T-helper 2 cell treated with Interferon-gamma antibody and Interleukin-4, amounts not matched to agents 5 μg/mL and 100 μg/mL, for 36 hours (primary cell): ENCODE measurements at places on chromosomes 4 and X.

GRCh38 chrX:6382284-6382683, 152.6 kb downstream of the VCX3A start:
- H3K27ac ChIP-seq = no peak overlapping the region
- no peaks in the 10 kb centered on the region for H3K4me1 ChIP-seq
- no peak for DNase-seq
- H3K27me3 ChIP-seq = no peaks in the 10 kb centered on the region

GRCh38 chr4:127778102-127778501, 4.0 kb upstream of the HSPA4L start:
- H3K27me3 ChIP-seq = peaks cover 67% of the 10 kb centered on the region
- H3K4me1 ChIP-seq = peaks cover 19% of the 10 kb centered on the region
- H3K27ac ChIP-seq = no peak overlapping the region

DNA sequence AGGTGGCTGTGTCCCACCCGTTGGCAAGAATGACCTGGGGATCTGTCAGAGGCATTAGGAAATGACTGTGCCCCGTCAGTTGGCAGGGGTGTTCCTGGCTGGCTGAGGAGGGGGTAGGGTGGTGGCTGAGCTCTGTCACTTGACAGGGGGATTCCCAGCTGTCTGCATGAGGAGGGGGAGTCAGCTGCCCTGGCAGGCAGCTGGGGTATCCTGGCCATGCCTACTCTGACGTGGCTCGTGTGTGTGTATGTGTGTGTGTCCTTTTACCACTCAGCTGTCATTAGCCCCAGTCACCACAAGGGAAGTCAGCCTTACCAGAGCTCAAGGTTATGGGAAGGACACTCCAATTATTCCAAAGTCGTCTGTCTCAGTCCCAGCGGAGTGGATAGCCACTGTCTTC, 93.2 kb downstream of the EFNB1 start:
- no peaks in the 10 kb centered on the region for H3K36me3 ChIP-seq
- no peak overlapping the region for H3K27ac ChIP-seq
- no peaks in the 10 kb centered on the region for H3K27me3 ChIP-seq
- no peak for DNase-seq

DNA sequence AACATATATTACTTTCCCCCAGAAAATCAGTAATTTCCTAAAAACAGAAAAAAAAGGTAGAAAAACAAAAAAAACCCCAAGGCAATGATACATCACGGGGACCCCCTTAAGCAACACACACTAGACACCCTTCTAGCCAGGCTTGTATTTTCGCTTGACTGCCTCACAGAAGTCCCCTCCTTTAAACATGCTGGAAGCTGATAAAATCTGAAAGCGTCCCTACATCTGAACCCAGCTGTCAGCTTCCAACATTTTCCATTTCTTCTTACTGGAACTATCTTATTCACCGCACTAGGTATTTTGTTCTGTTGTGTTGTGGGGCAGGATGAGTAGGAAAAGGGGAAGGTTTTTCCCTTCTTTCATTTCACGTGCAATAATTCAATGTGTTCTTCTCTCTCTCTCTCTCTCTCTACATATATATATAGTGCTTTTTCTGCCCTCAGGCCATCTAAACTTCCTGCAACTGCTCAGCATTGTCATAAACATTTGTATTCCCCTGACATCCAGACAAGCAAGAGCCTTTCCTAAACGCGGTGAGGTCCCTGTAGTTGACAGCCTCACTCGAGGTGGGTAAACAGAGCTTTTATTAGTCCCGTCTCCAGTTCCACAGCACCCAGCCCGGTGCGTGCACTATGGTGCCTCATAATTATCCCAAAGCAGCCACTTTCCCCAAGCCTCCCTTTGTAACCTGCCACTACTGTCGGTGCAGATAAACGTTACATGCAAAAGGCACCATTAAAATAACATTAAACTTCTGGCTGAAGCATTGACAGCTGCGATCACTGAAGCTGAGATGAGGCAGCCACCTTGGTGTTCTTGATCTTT, 82.5 kb downstream of the GATB start:
- H3K36me3 ChIP-seq = no peaks in the 10 kb centered on the region
- no peak overlapping the region for H3K4me3 ChIP-seq
- H3K27ac ChIP-seq = no peak overlapping the region
- H3K4me1 ChIP-seq = no peaks in the 10 kb centered on the region

- peaks cover 14% of the 10 kb centered on the region for H3K4me1 ChIP-seq
- H3K36me3 ChIP-seq = peaks cover 39% of the 10 kb centered on the region
Measured at GRCh38 chr4:184762100-184762499, 28.2 kb upstream of the CENPU start.

- peaks cover 27% of the 10 kb centered on the region for H3K4me1 ChIP-seq
- no peaks in the 10 kb centered on the region for H3K36me3 ChIP-seq
- peaks cover 8% of the 10 kb centered on the region for H3K27me3 ChIP-seq
- H3K27ac ChIP-seq = no peak overlapping the region
Measured at GRCh38 chr4:77201343-77201742, 44.3 kb downstream of the CCNG2 start.

DNA sequence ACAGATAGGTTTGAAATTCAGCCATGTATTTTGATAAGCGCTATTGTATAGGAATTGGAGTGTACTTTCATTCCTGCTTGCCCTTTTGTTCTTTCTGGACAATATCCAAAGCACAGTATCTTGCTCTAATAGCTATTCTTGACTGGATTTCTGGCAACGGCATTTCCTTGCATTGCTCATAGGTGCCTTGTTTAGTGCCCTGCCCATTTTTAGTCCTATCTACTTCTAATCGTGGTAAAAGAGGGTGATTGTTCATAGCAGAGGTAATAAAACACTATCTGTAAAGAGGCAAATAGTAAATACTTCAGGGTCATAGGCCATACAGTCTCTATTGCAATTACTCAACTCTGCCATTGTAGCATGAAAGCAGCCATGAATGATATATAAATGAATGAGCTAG, 155.9 kb downstream of the IL1RAPL2 start:
- no peak overlapping the region for H3K27ac ChIP-seq
- no peaks in the 10 kb centered on the region for H3K4me1 ChIP-seq
- H3K4me3 ChIP-seq = no peak overlapping the region
- H3K27me3 ChIP-seq = no peaks in the 10 kb centered on the region

DNA sequence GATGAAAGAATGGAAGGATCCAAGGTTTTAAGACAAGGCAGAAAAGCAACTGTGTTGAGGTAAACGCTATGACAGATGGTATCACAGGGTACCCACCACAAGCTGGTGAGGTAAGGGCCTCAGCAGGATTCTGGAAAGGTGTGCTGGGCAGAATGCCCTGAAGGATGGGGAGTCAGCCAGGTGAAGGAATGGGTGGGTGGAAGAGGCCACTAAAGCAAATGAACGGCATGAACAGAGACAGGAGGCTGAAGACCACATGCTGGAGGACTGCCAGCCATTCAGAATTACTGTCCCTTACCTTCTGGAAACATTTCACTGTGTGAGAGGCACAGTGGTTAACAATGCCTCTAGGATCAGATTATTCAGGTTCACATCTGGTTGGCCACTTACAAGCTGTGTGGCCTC, 23.6 kb downstream of the GPRIN3 start:
- no peaks in the 10 kb centered on the region for H3K27me3 ChIP-seq
- H3K4me1 ChIP-seq = peaks cover 52% of the 10 kb centered on the region
- peak overlapping the region; percentile 49 for H3K4me3 ChIP-seq
- no peak for DNase-seq
- H3K36me3 ChIP-seq = peaks cover 39% of the 10 kb centered on the region

- peaks cover 4% of the 10 kb centered on the region for H3K36me3 ChIP-seq
- peaks cover 15% of the 10 kb centered on the region for H3K4me1 ChIP-seq
- H3K27me3 ChIP-seq = peaks cover 3% of the 10 kb centered on the region
- no peak overlapping the region for H3K4me3 ChIP-seq
- DNase-seq = no peak
Measured at GRCh38 chr4:48910511-48910910, 3.9 kb upstream of the OCIAD2 start.

- no peaks in the 10 kb centered on the region for H3K4me1 ChIP-seq
- H3K27me3 ChIP-seq = peaks cover 52% of the 10 kb centered on the region
- H3K36me3 ChIP-seq = no peaks in the 10 kb centered on the region
- no peak for DNase-seq
- no peak overlapping the region for H3K4me3 ChIP-seq
Measured at GRCh38 chr4:139736274-139736660, 70.6 kb downstream of the MGST2 start.

DNA sequence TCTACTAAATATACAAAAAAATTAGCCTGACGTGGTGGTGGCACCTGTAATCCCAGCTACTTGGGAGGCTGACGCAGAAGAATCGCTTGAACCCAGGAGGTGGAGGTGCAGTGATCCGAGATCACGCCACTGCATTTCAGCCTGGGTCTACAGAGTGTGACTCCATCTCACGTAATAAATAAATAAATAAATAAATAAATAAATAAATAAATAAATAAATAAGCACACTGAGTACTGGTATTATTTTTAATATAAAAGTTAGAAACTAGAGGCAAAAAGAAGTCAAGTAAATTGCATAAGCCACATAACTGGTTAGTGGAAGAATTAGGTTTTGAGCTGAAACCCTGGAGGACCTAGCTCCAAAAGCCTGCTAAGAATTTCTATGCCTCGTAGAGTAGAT, 1262.7 kb upstream of the PABPC4L start:
- DNase-seq = no peak
- H3K27me3 ChIP-seq = no peaks in the 10 kb centered on the region
- H3K4me1 ChIP-seq = no peaks in the 10 kb centered on the region
- H3K27ac ChIP-seq = no peak overlapping the region
- H3K4me3 ChIP-seq = no peak overlapping the region

DNA sequence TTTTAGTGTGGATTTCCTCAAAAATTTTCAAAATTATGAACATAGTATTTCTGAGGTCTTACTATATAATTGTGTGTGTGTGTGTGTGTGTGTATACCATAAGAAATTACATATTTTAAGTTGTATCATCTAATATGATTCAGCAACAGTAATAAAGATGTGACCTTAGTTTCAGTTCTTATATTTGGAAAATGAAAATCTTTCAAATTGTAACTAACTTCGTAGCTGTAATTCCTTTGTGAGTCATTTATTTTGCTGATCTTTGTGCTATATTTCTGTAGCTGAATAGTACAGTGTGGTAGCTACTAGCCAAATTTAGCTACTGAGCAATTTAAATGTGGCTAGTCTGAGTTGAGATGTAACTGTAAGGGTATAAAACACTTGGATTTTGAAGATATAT, 116.4 kb downstream of the RAP1GDS1 start:
- no peak overlapping the region for H3K27ac ChIP-seq
- H3K36me3 ChIP-seq = peaks cover 24% of the 10 kb centered on the region
- no peaks in the 10 kb centered on the region for H3K27me3 ChIP-seq

- H3K27me3 ChIP-seq = no peaks in the 10 kb centered on the region
- no peak for DNase-seq
- peaks cover 5% of the 10 kb centered on the region for H3K4me1 ChIP-seq
- H3K36me3 ChIP-seq = no peaks in the 10 kb centered on the region
Measured at GRCh38 chr4:26726655-26727387, 133.8 kb upstream of the STIM2 start.

DNA sequence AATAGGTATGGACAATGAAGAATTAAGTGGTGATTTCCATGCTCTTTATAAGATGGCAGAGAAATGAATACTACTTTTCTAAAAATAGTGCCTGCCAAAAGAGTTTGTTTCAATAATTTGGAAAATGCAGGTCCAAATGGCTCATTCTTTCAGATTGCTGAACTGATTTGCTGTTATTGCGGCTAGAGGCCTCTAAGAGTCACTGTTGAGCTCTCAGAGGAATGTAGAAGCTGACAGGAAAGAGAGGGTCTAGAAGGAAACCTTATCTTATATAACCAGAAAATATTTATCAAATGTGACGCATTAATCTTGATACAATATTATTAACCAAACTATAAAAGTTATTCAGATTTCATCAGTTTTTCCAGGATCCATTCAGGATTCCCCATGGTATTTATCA, 65.7 kb upstream of the PAGE1 start:
- DNase-seq = no peak
- no peak overlapping the region for H3K4me3 ChIP-seq
- peaks cover 9% of the 10 kb centered on the region for H3K27me3 ChIP-seq
- no peaks in the 10 kb centered on the region for H3K36me3 ChIP-seq

DNA sequence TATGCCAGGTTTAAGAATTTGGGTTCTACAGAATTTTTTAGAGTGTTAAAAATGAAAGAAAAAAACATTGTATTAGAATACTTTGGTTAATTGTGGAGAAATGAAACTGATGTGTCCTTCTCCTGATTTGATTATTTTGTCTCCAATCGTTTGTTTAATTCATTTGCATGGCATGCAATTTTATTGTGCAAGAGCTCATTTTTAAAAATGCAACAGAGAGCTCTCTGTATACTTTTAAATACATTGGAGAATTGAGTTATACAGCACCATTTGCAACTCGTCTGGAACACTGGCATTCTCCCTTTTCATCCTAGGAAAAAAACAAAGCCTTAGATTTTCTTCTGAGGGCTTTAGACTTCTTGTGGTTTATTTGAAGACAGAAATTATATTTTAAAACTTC, 689 bp downstream of the EXOC1L start:
- H3K4me3 ChIP-seq = no peak overlapping the region
- DNase-seq = no peak
- peaks cover 25% of the 10 kb centered on the region for H3K27me3 ChIP-seq
- H3K4me1 ChIP-seq = peaks cover 3% of the 10 kb centered on the region
- H3K36me3 ChIP-seq = no peaks in the 10 kb centered on the region

DNA sequence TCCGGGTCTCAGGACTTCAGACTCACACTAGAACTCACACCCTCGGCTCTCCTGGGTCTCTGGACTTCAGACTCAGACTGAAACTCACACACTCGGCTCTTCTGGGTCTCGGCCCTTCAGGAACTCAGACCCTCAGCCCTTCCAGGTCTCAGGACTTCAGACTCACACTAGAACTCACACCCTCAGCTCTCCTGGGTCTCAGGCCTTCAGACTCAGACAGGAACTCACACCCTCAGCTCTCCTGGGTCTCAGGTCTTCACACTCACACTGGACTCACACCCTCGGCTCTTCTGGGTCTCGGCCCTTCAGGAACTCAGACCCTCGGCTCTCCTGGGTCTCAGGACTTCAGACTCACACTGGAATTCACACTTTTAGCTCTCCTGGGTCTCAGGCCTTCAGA, 137.3 kb downstream of the CRLF2 start:
- no peaks in the 10 kb centered on the region for H3K36me3 ChIP-seq
- no peak overlapping the region for H3K4me3 ChIP-seq
- peaks cover 5% of the 10 kb centered on the region for H3K27me3 ChIP-seq

- H3K27ac ChIP-seq = no peak overlapping the region
- H3K4me3 ChIP-seq = no peak overlapping the region
- H3K27me3 ChIP-seq = no peaks in the 10 kb centered on the region
Measured at GRCh38 chrX:123884809-123885408, 25.1 kb downstream of the XIAP start.

DNA sequence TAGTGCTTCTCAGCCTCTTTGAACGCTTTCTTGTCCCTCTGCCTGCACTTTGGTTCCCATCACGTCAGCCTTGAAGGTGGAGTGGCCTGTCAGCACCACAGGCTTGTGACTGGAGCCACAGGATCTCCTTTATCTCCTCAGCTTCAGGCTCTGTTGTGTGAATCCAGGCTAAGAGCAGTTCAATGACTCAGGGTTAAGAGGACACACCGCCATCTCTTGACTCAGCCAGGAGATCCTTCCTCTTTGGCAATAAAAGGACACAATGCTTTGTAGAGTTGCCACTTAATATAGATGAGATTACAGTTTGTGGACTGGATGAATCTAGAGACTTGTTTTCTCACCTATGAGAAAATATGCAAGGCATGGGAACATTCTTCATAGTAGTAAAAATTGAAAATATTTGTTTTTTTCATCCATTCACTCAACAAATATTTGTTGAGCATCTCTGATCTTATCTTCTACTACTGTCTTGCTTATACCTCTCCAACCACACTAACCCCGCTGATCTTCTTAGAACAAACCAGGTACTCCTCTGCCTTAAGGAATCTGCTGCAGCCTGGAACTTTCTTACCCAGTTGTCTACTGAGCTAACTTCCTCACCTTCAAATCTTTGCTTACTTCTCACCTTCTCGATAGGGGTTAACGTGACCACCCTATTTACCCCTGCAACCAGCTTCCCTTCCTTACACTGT, 62.3 kb downstream of the UCHL1 start:
- H3K36me3 ChIP-seq = no peaks in the 10 kb centered on the region
- H3K4me1 ChIP-seq = no peaks in the 10 kb centered on the region
- H3K27me3 ChIP-seq = no peaks in the 10 kb centered on the region
- H3K27ac ChIP-seq = no peak overlapping the region
